ENCODE measurements at places on chromosomes 13 and 19.

DNA sequence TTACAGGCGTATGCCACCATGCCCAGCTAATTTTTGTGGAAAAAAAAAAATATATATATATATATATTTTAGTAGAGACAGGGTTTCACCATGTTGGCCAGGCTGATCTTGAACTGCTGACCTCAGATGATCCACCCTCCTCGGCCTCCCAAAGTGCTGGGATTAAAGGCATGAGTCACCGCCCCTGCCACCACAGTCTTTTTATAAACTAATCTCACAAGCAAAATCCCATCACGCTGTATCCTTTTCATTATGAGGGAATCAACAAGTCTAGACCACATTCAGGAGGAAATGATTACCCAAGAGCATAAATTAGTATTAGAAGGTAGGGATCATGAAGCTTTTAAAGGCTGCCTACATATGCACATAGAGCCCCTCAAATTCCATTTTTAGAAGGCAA is 210.6 kb upstream of the NBEA start:
- no peak for DNase-seq

GRCh38 chr19:18700501-18701249 is 17.2 kb downstream of the CRTC1 start:
- no peak for DNase-seq

DNA sequence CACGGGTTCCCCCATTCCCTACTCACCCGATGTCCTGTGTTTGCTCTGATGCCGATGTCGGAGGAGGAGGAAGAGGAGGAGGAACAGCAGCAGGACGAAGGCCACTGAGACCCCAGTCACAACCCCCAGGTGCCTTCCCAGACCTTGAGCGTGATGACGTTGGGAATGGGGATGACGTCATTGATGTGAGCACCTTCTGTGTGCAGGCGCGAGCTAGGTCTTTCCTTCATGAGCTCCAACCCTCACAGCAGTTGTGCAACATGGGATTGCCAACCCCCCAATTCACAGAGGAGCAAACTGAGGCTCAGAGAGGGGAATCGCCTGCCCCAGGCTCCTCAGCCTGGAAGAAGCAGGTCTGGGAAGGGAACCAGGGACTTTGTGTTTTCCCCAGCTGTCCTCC is 4.2 kb downstream of the LILRB5 start:
- no peak for DNase-seq

- DNase-seq = no peak
Measured at GRCh38 chr19:46944123-46944748, 75.4 kb upstream of the NPAS1 start.

DNA sequence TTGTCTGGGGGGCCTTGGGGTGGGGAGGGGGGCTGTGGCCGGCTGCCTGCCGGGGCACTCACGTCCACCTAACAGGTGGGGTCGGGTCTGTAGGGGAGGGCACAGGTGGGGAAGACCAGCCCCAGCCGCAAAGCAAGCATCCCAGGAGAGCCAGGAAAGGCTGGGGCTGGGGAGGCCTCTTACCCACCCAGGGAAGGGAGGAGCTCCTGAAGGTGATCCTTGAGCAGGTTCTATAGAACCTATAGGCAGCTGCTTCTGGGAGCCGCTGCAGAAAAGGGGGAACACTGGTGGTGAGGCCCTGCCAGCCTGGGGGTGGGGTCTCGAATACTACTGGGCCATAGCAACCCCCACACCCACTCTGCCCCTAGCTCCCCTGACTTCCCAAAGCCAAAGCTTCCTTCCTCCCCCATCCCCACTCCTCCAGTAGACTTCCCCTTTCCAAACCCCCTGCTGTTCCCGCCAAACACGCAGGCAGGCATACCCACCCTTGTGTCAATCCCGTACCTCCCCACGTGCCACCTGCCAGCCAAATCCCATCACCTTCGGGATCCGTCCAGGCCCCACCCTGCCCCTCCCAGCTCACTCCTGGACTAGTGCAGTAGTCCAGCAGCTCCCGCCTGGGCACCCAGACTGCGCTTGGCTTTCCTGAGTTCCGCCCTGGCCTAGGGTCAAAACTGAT is 5.6 kb downstream of the KLF16 start:
- DNase-seq = no peak

DNA sequence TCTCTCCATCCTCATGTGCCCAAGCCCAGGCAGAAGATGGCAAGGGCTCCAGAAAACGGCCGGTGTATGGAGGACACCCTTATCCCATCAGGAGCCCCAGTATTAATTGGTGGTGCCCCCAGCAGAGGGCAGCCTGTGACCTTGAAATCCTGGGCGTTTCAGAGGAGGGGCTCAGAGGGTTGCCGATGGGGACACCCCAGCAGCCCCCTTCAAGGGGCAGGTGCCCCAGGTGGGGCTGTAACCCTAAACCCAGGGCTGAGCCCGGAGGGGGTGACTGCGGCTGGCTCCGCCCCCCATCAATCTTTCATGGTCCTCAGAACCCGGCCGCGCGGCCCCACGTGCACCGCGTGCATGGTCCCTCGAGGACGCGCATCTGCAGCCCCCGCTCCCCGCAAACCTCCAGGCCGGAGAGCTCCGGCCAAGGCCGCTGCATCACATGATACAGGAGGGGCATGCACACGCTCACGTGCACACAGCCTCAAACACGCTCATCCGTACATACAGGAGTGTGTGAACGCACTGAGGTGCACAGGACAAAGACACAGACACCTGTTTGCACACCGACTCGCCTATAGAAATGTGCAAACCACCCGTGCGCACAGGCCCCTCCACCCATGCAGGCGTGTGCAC is 949 bp downstream of the RAB3A start:
- no peak for DNase-seq

GRCh38 chr13:40547591-40548315 is 118.7 kb downstream of the FOXO1 start:
- DNase-seq = no peak

DNA sequence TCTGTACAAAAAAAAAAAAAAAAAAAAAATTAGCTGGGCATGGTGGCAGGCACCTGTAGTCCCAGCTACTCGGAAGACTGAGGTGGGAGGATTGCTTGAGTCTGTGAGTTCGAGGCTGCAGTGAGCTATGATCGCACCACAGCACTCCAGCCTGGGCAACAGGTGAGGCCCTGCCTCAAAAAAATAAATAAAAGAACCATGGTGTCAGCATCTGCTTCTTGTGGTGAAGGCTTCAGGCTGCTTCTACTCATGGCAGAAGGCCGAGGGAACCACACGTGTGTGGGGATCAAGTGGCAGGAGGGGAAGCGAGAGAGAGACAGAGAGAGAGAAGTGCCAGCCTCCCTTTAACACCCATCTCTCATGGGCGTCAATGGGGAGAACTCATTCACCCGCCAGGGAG is 13.5 kb downstream of the BCL3 start:
- DNase-seq = no peak

DNA sequence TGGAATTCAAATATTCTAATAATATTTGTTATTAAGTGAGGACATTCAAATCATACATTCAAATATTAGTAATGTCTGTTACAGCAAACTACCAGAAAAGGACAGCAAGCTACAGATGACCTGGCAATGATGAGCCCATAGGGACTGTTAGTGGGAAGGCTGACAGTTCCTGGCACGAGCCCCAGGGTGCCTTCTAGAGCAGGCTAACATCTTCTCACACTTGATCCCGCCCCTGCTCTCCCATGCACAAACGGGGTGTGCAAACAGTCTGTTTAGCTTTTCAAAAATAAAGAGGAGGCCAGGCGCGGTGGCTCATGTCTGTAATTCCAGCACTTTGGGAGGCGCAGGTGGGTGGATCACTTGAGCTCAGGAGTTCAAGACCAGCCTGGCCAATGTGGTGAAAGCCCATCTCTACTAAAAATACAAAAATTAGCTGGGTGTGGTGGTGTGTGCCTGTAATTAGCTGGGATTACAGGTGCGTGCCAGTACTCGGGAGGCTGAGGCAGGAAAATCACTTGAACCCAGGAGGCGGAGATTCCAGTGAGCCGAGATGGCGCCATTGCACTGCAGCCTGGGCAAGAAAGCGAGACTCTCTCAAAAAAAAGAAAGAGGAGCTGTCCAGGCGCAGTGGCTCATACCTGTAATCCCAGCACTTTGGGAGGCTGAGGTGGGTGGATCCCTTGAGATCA is 9.6 kb upstream of the GARRE1 start:
- DNase-seq = no peak

DNA sequence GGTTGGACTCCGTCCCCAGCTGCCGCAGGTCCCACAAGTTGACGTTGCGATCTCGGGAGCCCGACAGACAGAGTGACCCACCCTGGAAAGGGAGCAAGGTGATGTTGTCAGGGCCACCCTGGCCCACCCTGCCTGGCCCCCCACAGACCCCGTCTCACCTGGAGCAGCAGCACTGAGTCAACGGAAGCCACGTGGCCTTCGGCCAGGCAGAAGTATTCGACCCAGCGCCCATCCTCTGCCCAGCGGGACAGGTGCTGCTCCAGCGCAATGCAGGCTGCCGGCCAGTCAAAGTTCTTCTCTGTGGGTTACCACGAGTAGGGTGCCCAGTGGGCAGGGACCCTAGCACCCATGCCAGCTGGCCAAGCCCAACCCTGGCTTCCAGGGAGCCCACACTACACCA is 1.8 kb downstream of the FBXW9 start:
- no peak for DNase-seq
